Activated naive CD4-positive, alpha-beta T cell treated with anti-CD3 and anti-CD28 coated beads for 36 hours (primary cell): ENCODE measurements at places on chromosomes 6 and 20. TPM values are rescaled to one million over a fixed set of nuclear protein-coding genes. Genes with fewer than 3 reads are reported as not detected.

DNA sequence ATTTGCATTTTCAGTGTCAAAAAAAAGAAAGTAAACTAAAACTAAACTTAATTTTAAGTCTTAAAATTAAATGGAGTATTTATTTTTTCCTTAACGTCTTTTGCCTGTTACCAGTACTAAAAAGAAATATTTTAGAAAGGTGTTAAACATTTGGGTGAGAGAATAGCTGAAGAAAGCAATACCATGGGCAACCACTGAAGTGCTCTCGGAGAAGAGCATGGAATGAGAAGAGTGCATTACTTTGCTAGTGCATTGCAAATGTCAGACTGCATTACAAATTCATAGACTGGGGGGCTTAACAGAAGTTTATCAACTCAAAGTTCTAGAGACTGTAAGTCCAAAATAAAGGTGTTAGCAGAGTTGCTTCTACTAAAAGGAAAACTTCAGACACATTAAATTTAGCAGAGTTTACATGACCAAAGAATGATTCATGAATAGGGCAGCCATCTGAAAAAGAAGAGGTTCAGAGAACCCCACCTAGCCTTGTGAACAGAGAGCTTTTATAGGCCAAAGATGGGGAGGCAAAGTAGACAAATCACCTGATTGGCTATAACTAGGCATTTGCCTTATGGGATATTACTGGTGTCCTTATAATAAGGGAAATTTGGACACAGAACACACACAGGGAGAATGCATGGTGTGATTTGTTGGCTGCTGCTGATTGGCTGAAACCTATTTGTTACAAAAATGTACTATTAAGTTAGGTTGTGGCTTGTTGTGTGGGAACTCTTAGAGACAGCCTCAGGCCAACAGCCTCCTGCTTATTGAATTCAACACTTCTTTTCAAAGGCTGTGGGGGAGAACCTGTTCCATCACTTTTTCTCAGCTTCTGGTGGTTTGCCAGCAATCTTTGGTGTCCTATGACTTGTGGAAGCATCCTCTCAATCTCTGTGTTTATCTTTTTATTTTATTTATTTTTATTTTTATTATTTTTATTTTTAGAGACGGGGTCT lies 106.7 kb upstream of the RREB1 start:
- H3K27me3 ChIP-seq: no peaks in the 10 kb centered on the region
- H3K27ac ChIP-seq: no peak overlapping the region
- no peaks in the 10 kb centered on the region for H3K36me3 ChIP-seq
- no peak for DNase-seq

- H3K27ac ChIP-seq: no peak overlapping the region
- DNase-seq: no peak
- peaks cover 11% of the 10 kb centered on the region for H3K27me3 ChIP-seq
- no peak overlapping the region for H3K4me3 ChIP-seq
- H3K4me1 ChIP-seq: no peaks in the 10 kb centered on the region
- no peaks in the 10 kb centered on the region for H3K36me3 ChIP-seq
Observed at GRCh38 chr6:17912521-17912920, 74.9 kb downstream of the KIF13A start.

GRCh38 chr6:35602133-35602946 lies 86.4 kb downstream of the FKBP5 start:
- no peaks in the 10 kb centered on the region for H3K27me3 ChIP-seq
- H3K4me3 ChIP-seq: peak overlapping the region; percentile 58
- peaks cover 79% of the 10 kb centered on the region for H3K4me1 ChIP-seq
- DNase-seq: no peak
- peaks cover 32% of the 10 kb centered on the region for H3K36me3 ChIP-seq
- peak overlapping the region; percentile 80 for H3K27ac ChIP-seq

GRCh38 chr6:127119102-127120022 lies 891 bp downstream of the RSPO3 start:
- peaks cover 51% of the 10 kb centered on the region for H3K27me3 ChIP-seq
- peak; percentile 21 for DNase-seq
- H3K27ac ChIP-seq: no peak overlapping the region
- H3K4me1 ChIP-seq: peaks cover 12% of the 10 kb centered on the region
- peak overlapping the region; percentile 68 for H3K4me3 ChIP-seq
- H3K36me3 ChIP-seq: no peaks in the 10 kb centered on the region

The MUC22 gene
- total RNA-seq: not detected

DNA sequence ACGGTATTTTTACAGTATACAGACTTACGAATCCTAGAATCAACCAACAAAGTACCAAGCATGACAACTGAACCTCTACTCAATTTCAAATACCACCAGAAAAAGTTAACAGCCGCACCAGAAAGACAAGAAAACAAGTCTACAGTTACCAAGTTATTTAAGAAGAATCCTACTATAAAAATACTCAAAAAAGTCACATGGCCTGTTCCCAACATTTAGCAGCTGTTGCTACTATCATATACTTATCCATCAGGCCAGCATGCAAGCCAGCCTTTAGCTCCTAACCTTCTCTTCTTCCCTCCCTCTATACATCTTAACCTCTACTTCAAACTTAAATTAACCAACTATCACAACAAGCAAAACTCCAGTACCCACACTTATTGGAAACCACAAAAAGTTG lies 1.9 kb downstream of the SYNCRIP start:
- no peak for DNase-seq
- H3K27me3 ChIP-seq: no peaks in the 10 kb centered on the region
- peak overlapping the region; percentile 84 for H3K4me3 ChIP-seq
- peak overlapping the region; percentile 93 for H3K27ac ChIP-seq

The OR2B6 gene
- total RNA-seq: not detected

The MCHR2 gene
- total RNA-seq: not detected

The REM1 gene
- not detected for total RNA-seq

The IL20RA gene
- not detected for total RNA-seq

DNA sequence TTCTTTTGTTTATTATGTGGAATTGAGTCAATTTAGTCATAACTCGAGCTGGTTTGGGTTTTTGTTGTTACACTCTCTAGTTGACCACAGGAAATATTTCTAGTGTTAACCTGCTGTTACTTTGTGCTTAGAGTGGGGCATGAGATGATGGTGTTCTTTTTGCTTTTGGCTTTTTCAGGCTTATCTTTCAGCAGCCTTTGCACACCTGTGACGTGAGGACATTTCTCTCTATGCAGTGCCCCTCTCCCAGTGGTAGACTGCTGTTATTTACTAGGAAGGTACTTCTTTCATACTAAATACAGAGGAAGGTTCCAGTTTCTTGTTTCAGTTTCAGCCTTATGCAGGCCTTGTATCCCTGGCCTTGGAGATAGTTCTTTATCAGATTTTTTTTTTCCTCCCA lies 766.8 kb upstream of the MAN1A1 start:
- H3K27me3 ChIP-seq: no peaks in the 10 kb centered on the region
- DNase-seq: no peak
- H3K4me3 ChIP-seq: no peak overlapping the region
- H3K27ac ChIP-seq: no peak overlapping the region
- H3K36me3 ChIP-seq: no peaks in the 10 kb centered on the region

The KHDRBS2 gene
- total RNA-seq: not detected

DNA sequence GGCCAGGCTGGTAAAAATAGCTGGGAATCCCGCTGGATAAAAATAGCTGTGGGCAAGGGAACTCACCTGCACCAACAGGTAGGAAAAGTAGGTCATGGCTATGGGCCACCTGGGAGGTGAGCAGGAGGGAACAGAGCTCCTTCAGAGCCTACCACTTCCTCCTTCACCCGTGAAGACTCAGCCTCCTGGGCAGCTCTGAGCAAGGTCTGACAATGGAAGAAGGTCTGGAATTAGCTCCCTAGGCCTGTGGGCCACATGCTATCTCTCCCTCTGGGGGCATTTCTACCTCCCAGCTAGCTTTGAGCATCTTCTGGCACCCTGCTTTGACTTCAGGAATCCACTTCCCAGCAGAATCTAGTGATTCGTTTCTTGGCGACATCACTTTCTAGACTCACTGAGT lies 153.9 kb downstream of the MRPL14 start:
- no peak for DNase-seq
- no peaks in the 10 kb centered on the region for H3K36me3 ChIP-seq
- no peak overlapping the region for H3K27ac ChIP-seq
- H3K4me3 ChIP-seq: no peak overlapping the region

GRCh38 chr6:53598265-53598907 lies 53.5 kb upstream of the GCLC start:
- H3K27me3 ChIP-seq: no peaks in the 10 kb centered on the region
- no peak overlapping the region for H3K4me3 ChIP-seq
- DNase-seq: no peak

DNA sequence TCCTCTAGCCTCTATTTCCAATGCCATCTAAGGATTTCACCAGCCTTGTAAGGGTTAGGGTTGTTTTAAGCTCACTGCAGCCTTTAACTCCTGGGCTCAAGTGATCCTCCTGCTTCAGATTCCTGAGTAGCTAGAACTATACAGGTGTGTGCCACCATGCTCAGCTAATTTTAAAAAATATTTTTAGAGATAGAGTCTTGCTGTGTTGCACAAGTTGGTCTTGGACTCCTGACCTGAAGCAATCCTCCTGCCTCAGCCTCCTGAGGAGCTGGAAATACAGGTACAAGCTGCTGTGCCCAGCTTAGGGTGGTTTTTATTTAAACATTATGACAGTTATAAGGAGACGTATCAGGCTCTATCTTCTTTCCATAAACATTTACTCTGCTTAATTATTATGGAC lies 26.5 kb downstream of the ANKRD6 start:
- H3K27me3 ChIP-seq: no peaks in the 10 kb centered on the region
- no peak overlapping the region for H3K4me3 ChIP-seq
- H3K27ac ChIP-seq: no peak overlapping the region
- H3K36me3 ChIP-seq: no peaks in the 10 kb centered on the region
- H3K4me1 ChIP-seq: no peaks in the 10 kb centered on the region
